AG04450 (cell line): ENCODE measurements at places on chromosomes 6 and 20.

DNA sequence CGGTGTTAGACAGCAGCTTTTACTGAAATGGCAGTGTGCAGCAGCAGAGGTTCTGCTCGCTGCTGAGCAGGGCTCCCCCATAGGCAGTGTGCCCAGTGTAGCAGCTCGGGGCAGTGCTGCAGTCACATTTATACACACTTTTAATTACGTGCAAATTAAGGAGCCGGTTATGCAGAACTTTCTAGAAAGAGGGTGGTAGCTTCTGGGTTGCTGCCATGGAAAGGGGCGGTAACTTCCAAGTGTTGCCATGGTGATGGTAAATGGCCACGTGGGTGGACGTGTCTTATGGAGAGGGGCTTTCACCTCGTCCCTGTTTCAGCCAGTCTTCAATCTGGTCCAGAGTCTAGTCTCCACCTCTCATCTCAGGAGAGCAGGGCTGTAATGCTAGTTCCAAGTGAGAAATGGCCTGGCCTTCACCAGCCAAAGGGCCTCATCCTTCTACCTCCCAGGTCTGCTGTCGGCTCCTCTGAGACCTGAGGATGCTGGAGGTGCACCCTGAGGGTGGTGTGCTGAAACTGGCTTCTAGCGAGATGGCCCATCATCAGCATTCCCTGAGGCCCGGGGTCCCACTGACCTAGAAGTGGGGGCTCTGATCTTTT is 180.5 kb upstream of the PMEPA1 start:
- no peak for DNase-seq

DNA sequence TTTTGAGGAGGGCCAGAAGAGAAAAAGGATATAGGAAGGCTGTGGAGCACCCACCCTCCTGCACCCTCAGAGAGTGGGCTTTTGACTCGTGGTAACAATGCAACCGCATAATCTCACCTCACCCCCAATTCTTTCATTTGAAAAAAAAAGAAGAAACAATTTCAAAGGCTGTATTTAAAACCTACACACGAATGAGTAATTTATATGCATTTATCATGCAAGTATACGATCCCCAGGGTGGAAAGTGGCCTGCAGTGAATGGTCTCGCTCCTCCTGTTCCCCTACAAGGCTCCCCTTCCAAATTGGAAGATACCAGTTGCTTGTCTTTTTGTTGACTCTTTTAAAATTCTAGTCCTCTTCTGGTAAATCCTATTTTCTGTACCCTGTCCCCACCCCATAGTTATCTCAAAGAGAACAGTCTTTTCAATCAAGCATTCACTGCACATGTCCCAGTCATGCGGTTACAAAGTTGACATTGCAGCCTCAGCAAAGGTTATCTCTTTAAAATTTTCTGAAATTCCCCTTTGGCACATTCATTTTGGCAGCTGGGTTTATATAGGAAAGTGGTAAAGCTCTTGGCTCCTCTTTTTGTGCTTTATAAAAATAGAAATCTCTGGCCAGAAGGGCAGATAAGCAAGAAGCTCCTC is 110.6 kb downstream of the ARID1B start:
- DNase-seq: no peak

DNA sequence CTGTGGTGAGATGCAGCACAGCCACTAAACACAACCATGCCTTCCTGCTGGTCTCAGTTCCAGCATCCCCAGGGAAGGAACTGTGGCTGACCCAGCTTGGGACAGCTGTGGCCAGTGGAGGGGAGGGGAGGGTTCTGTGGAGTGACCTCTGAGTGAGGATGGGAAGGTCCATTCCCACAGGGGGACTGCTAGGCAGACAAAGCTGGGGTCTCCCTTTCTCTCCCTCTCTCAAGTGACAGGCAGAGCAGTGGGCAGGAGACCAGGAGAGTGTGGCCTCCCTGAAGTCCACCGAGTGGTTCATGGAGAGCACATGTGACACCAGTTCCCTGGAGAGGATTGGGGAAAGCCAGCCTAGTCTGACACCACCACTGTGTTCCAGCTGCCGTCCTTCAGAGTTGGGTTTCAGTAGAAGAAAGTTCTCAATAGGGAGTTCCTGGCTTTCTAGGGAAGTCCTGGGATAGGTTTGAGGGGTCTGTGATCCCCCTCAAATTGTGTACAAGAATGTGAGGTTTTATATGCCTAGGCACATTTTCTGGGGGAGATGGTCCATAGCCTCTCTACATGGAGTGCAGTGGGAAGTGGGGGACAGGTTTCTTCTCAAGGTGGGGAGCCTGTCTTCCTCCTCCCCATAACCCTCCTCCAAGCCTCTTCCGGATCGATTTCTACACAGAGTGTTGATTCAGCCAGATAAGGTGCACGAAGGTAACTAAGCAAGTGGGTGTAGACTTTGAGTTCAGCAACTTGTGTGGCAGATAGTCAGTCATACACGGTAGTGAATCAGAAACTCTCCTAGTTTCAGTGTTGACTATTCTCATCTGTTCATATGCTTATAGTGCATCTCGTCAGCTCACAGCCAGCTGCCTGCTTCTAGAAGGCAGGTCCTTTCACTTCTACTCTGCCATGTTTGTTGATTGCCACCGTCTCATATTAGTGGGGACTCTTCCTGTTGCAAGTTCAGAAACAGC is 18.9 kb downstream of the MANBAL start:
- no peak for DNase-seq

GRCh38 chr20:63274381-63275228 is 2.0 kb downstream of the ARFGAP1 start:
- no peak for DNase-seq

DNA sequence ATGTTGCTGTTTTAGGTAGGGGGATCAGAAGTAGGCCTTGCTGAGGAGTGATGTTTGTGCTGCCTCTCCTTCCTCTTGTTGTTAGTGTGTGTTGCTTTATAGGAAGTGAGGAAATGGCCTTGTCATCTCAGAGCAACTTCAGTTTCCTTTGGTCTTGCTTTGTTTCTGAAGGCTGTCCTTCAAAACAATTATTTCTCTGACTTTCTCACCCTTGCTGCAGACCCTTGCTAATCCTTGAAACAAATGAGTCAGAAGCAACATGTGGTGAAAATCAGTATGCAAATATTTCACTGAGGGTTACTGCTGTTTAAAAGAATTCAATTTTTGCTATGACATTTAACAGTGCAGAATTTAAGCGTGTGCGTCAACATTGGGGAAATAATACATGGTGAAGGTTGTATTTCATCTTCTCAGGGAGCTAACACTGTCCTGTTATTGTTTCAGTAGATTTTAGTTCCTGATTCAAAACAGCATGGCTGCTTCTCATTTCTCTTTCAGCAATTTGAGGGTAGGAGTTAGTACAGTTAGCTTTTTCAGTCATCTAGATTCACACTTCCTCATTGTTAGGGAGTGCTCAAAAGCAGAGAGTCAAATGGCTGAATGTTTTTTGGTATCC is 13.8 kb downstream of the RNF144B start:
- DNase-seq: no peak

DNA sequence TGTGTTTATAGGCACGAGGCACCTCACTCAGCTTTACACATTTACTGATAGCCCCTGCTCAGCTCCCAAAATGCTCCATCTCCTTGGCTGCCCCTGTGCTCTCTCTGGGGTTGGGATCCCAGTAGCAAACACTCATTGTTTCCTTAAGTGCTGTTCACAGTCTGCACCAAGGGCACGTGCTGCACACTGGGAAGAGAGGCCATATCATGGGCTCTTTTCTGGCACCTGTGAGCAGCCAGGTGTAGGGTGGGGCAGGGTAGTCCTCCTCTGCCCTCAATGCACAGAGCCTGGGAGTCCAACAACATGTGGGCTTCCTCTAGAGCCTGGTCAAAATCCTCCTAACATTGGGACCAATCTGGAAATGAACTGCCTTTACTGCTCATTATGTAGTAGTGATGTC is 67.9 kb downstream of the BANF2 start:
- DNase-seq: no peak
